ENCODE measurements at places on chromosomes 3 and 15.

DNA sequence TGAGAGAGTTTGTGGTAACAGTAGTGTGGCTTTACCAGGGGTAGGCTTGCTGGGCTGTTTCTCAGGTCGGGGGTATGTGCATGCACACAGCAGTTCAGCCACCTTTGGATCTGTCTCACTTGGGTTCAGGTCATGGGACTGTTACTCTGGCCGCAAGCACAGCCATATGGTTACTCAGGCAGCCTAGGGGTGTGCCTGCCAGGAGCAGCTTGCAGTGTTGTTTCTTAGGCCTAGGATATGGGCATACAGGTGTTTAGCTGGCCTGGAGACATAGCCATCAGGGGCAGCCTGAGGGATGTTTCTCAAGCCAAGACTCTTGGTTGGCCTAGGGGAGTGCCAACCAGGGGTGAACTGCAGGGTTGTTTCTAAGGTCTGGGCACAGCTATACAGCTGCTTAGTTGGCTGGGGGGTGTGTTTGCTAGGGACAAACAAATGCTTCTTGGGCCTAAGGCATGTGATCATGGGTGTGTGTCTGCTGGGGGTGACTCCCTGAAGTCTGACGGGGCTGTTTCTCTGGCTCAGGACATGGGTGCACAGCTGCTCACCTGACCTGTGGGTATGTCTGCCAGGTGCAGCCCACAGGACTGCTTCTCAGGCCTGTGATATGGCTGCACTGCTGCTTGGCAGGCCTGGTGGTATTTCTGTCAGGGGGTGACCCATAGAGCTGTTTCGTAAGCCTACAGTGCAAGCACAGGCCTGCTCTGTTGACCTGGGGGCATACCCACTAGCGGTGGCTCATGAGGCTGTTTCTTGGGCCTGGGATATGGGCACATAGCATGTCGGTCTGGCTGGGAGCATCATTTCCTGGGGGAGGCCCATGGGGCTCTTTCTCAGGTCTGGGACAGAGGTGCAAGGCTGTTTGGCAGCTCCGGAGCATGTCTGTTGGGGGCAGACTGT, 168.0 kb upstream of the THRB start:
- no peak for DNase-seq

DNA sequence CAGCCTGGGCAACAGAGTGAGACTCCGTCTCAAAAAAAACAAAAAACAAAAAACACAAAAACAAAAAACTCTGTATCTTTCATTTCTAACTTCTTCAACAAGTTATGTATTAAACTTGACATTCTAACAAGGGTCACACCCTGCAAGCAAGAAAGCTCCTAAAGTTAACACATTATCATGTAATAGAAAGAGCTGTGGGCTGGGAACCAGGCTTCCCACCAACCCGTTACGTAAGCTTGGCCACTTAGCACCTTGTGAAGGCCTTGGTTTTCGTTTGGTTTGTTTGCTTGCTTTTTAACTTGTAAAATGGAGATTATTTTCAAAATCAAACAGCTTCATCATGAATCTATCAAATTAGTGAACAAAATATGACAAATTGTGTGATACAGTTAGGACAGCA, 47.0 kb downstream of the HEG1 start:
- DNase-seq: no peak

DNA sequence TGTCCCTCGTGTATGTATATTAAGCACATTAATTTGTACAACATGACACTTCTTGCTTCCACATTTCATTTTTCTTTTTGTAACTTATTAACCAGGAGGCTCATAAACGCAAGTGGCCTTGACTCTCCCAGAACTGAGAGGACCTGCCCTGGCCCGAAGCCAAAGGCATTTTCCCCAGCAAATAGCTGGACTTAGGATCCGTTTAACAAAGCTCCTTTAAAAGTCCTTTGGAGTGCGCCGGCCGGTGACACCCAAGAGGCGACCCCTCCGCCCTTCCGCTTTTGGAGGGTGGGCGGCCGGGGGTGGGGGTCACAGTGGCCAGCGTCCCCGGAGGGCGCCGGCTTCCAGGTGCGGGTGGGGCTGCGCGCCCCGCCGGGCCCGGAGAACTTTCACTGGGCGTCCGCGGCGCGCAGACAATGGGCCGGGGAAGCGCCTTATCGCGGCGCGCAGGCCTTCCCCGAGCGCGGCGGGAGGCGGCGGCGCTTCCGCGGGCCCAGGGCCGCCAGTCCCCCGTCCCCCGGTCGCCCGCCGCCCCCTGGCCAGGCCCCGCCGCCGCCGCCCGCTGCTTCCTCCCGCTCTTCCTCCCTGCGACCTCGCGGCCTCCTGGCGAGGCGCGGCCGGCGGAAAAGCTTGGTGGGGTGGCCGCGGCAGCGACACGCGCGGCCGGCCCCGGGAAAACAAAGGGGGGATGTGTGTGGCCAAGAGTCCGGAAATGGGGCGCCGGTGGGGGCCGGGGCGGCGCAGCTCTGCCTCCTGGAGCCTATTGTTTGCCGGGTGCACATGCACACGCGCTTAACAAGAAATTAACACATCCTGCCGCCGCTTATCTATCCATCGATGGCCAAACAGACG, 613.4 kb downstream of the MCTP2 start:
- no peak for DNase-seq

- no peak for DNase-seq
Measured at GRCh38 chr15:81195339-81195864, 1.3 kb upstream of the IL16 start.

Measured in fibroblast of mammary gland (primary cell).